ENCODE measurements at places on chromosomes 12 and 14.
A peak's percentile ranks its signal among the peaks of the same experiment; 100 is the strongest.

DNA sequence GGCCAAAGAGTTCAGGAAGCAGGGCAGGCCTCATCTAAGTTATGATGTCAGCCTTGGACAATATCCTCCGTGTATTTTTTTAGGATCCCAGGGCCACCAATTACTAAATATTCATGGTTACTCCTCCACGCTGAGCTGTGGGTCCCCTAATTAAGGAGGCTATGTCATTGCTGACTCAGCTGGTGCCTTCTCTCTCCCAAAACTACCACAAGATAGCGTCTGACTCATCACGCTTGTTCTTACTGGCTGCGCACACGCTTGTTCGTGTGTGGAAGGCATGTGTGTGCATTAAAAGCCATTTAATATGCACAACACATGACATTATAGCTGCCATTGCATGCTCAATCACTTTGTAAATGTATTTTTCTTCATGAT is 78.3 kb downstream of the GSC start:
- DNase-seq: no peak

- no peak for DNase-seq
Observed at GRCh38 chr12:1357711-1358110, 236.7 kb downstream of the FBXL14 start.

DNA sequence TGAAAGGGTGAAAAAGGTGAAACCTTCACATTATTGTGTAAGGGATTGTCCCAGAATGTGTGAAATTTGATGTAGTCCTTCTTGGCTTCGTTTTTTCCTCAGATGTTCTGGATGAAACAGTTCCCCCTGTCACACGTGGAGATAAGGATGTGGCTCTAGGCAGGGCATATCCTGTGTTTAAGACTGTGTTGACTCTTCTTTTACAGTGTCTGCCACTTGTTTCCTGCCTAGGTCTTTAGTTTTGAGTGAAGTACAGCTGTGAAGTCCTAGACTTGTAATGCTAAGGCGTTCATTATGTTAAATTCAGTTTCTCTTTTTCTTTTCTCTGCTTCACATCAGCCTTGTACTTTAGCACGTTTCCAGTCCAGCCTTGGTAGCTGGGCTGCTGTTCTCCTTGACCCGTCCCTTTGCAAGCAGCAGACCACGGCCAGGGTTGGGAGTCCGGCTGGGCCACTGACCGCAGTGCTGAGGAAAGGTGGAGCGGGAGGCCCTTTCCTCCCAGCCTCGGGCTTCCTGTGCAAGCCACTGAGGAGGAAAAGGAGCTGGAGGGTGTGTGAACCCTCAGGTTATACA is 59.1 kb downstream of the RASSF3 start:
- DNase-seq: peak; percentile 83

DNA sequence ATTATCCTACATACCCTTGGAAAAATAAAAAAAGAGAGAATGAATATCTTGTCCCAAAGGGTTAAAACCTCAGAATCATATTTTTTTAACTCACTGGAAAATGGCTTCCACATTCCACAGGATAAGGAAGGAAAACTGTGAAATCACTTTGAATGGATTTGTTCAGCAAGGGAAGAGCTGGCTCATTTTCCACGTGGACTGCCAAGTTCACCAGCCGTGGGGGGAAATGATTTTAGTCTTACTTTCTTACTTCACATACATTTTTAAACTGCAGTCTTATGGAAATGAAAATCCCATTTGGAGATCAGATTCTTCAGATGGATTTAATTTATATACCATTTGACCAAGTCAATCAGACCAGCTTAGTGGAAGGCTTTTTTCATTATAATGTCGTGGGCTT is 29.9 kb upstream of the AEBP2 start:
- DNase-seq: no peak

- no peak for DNase-seq
Observed at GRCh38 chr14:72014486-72014885, 82.3 kb downstream of the RGS6 start.

GRCh38 chr12:48029491-48030172 is 25.4 kb upstream of the COL2A1 start:
- DNase-seq: no peak

GRCh38 chr12:4356041-4356327 is 23.5 kb downstream of the FGF23 start:
- DNase-seq: peak; percentile 37

- no peak for DNase-seq
Observed at GRCh38 chr12:21860534-21860933, 80.7 kb downstream of the ABCC9 start.

GRCh38 chr14:75049731-75050201 is 1.5 kb downstream of the MLH3 start:
- DNase-seq: no peak

All from CD4-positive, alpha-beta T cell treated with Interleukin-12 subunit alpha and Interleukin-12 subunit beta, for 1 hour (primary cell).